ENCODE measurements at places on chromosomes 6 and 20. TPM values are rescaled to one million over a fixed set of nuclear protein-coding genes. Genes with fewer than 3 reads are reported as not detected.
A peak's percentile ranks its signal among the peaks of the same experiment; 100 is the strongest.

DNA sequence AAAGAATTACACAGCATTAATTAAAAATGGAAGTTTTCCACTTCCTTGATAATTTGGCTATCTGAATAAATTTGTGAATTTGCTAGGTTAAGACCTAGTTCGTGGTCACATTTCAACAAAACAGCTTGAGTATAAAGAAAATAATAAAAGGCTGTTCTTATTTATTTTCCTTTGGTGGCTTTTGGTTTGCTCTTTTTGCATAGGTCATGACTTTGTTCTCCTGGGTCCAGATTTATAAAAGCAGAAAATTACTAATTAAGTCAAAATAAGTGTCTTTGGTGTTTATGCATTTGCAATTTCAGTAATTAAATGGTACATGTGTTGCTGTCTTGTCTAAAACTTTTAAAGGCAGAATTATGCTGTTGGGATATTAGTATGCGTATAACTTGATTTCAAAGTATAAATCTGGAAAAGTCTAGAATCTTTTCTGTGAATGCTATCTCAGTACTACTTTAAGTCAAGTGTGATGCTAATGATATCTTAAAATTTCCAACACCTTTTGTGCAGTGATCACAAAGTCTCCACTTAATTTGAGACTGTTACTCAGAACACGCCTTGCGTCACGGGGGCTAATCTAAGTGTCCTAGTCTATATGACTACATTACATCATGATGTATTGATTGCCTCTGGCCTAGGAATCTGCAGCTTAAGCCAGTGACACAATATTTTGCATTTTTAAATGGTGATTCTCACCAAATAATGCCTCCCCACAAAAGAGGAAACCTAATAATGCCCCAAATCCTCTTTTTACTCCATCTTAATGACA, 41.0 kb downstream of the GNAS start:
- no peaks in the 10 kb centered on the region for H3K27me3 ChIP-seq
- DNase-seq, result no peak
- H3K4me3 ChIP-seq, result peak overlapping the region; percentile 92
- H3K36me3 ChIP-seq, result no peaks in the 10 kb centered on the region
- peak overlapping the region; percentile 99 for H3K27ac ChIP-seq

GRCh38 chr6:156718647-156719394, 58.4 kb upstream of the ARID1B start:
- H3K4me1 ChIP-seq, result peaks cover 31% of the 10 kb centered on the region
- peak; percentile 14 for DNase-seq
- H3K4me3 ChIP-seq, result no peak overlapping the region
- H3K36me3 ChIP-seq, result no peaks in the 10 kb centered on the region
- H3K27ac ChIP-seq, result peak overlapping the region; percentile 96

DNA sequence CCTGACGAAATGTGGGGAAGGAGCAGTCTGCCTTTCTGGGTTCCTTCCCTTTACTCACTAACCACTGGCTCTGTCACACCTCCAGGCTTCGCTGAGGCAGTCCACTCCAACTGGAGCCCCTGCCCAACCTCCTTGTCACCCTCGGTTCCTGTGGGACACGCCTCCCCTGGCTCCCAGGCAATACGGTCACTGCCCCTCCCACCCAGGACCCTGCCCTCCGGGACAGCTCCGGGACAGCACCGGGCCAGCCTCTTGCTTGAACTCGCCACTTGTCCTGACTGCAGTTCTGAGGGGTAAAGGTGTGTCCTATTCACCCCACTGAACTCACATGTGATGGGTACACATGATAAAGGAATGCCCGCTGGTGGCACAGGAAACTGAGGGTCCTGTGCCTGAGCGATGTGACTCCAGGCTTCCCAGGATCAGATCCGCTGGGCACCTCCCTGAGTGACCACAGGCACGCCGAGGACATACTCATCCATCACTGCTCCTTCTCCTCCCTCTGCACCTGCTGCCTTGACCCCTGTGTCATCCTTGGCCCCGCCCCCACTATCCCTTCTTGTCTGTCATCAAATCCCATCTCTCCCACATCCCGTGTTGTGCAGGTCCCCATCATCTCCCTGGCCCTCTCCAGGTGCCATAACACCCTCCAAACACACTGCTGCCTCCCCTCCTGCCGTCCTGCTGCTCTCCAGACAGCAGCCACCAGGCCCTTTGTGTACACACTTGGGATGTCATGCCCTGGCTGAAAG, 7.9 kb downstream of the SDCBP2 start:
- peaks cover 4% of the 10 kb centered on the region for H3K4me1 ChIP-seq
- no peak overlapping the region for H3K4me3 ChIP-seq
- no peak overlapping the region for H3K27ac ChIP-seq
- no peaks in the 10 kb centered on the region for H3K36me3 ChIP-seq
- H3K27me3 ChIP-seq, result no peaks in the 10 kb centered on the region
- DNase-seq, result no peak

DNA sequence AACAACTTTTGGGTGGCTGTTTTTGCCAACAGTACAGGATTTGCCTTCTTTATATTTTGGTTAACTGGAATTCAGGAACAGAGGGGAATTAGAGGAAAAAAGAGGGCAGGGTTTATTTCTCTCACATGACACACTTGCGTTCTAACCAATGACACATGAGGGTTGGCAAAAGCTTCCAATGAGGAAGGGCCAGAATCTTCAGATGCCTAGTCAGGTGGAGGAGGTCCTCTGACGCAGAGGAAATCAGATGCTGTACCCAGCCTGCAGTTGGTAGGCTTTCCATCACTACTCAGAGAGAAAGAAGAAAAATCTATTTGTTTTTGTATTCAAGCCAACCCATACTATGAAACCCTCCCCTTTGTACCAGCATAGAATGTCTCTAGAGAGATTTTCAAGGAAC, 20.8 kb downstream of the TM9SF4 start:
- H3K4me1 ChIP-seq, result no peaks in the 10 kb centered on the region
- no peaks in the 10 kb centered on the region for H3K36me3 ChIP-seq
- no peak overlapping the region for H3K27ac ChIP-seq
- no peak for DNase-seq

DNA sequence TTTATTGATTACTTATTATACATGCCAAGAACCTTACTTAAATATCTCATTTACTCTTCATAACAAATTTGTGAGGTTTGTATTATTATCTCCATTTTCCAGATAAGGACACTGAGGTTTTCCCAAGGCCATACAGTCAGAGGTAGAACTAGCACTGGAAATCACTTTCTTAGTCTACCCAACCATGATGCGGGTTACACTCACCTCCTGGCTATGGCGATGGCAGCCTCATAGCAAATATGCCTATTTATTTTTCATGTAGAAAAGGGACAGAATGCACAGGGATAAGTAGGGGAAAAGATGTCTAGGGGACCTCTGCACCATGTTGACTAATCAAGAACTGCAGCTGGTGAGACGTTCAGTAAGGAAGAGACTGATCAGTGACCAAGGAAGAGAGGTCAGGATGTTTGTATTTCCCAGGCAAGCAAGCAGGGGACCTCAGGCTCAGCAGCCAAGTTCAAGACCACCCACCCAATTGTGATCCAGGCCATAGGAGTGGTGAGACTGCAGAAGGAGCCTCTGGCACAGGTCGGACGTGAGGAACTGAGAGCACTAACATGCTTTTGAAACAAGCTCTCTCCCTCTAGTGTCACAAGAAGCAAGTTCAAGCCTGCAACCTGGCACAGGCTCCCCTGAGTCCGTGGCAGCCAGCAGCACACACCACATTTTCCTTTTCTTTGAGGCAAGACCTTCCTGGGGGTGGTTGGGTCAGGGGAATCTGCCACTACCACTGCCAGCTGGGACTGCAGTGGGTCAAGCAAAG, 97.8 kb downstream of the GMPR start:
- H3K27me3 ChIP-seq, result no peaks in the 10 kb centered on the region
- H3K4me3 ChIP-seq, result no peak overlapping the region
- H3K4me1 ChIP-seq, result peaks cover 23% of the 10 kb centered on the region
- DNase-seq, result no peak
- H3K36me3 ChIP-seq, result no peaks in the 10 kb centered on the region

The LTA gene
- total RNA-seq, result not detected

The KCNK16 gene
- not detected for total RNA-seq

GRCh38 chr6:42281570-42281969, 63.9 kb upstream of the MRPS10 start:
- peak; percentile 21 for DNase-seq
- peaks cover 17% of the 10 kb centered on the region for H3K4me1 ChIP-seq
- no peaks in the 10 kb centered on the region for H3K36me3 ChIP-seq
- no peak overlapping the region for H3K4me3 ChIP-seq
- no peak overlapping the region for H3K27ac ChIP-seq

DNA sequence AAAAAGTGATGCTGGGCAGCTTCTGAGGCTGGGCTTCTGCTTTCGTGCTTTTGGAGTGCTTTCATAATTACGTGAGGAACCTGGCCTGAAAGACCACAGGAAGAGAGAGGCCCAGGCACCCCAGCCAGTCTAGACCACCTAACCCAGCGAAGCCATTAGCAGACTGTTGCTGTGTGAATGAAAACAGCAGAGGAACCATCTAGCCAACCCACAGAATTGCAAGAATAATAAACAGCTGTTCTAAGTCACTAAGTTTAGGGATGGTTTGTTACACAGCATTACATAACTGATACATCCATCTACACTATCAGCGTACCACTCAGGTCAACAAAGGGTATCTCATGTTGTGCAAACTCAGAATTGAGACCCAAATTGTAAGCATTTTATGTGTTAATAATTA, 34.5 kb downstream of the FGD2 start:
- H3K36me3 ChIP-seq, result no peaks in the 10 kb centered on the region
- H3K27ac ChIP-seq, result no peak overlapping the region
- no peak for DNase-seq
- H3K4me1 ChIP-seq, result no peaks in the 10 kb centered on the region

The DNMT3B gene
- 6.8 TPM for total RNA-seq

DNA sequence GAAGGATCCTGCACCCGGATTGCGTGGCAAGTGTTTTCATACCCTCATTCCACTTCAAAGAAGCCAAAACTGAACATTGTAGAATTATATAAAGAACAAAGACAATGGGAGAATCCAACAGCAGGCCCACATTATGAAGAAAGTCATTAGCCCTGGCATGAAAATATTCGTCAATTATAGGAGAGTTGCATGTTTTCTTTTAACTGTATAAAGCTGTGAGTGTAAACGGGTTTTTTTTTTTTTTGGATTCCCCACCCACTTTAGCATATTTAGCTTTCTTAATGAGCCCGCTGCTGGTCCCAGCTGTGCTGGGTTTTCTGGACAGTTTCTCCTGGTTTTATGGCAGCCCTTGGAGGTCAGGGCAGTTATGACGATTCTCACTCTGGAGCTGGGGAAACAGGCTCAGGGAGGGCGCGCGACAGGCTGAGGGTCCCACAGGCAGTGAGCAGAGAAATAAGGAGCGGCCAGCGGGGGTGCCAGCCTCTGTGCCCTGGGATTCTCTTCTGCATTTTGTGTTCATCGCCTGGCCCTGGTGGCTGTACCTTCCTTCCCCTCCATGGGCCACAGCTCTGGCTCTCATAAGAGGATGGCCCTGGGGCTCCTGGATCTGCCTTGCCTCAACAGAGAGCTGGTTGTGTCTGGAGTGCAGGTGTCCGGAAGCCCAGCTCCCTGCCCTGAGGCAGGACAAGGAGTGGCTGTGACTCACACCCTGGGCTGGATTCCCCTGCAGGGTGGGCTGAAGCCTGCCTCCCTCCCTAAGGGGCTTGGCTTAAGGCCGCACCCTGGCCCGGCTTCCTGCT, 24.1 kb upstream of the SULF2 start:
- H3K36me3 ChIP-seq, result no peaks in the 10 kb centered on the region
- H3K27ac ChIP-seq, result no peak overlapping the region
- H3K27me3 ChIP-seq, result peaks cover 42% of the 10 kb centered on the region

The IFT52 gene
- 21.0 TPM for total RNA-seq

GRCh38 chr20:21808863-21809664, 103.6 kb downstream of the PAX1 start:
- no peak overlapping the region for H3K27ac ChIP-seq
- H3K4me3 ChIP-seq, result no peak overlapping the region
- H3K36me3 ChIP-seq, result no peaks in the 10 kb centered on the region
- DNase-seq, result peak; percentile 36
- H3K4me1 ChIP-seq, result no peaks in the 10 kb centered on the region
- H3K27me3 ChIP-seq, result no peaks in the 10 kb centered on the region

The LGSN gene
- total RNA-seq, result not detected

The SLC23A2 gene
- 5.0 TPM for total RNA-seq

The METTL24 gene
- 1.4 TPM for total RNA-seq

DNA sequence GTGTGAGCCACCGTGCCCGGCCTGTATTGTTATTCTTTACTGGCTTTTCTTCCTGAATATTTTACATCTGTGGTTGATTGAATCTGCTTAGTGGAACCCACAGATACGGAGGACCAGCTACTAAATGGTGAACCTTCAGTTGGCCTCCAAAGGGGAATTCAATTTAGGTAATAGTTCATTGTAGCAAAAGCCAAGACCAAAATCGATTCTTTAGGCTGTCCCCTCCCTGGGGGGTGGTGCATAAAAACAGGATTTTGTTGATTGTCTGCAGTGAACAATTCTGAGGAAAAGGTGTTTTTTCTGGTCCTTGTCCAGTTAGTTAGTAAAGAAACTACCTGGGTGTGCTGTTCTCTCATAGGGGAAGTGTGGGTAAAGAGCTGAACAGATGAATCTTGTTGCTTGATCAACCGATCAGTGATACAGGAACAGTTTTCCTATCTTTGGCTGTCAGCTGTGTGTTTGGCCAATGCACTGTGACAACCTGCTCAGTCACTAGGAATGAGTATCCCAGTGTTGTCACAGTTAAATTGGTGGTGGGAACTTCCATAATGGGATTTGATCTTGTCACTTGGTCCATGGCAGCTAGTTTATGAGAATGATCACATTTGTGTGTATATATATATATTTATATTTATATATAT, 19.5 kb downstream of the LHFPL5 start:
- no peak overlapping the region for H3K4me3 ChIP-seq
- H3K27me3 ChIP-seq, result no peaks in the 10 kb centered on the region
- no peaks in the 10 kb centered on the region for H3K36me3 ChIP-seq
- no peaks in the 10 kb centered on the region for H3K4me1 ChIP-seq
- H3K27ac ChIP-seq, result no peak overlapping the region

DNA sequence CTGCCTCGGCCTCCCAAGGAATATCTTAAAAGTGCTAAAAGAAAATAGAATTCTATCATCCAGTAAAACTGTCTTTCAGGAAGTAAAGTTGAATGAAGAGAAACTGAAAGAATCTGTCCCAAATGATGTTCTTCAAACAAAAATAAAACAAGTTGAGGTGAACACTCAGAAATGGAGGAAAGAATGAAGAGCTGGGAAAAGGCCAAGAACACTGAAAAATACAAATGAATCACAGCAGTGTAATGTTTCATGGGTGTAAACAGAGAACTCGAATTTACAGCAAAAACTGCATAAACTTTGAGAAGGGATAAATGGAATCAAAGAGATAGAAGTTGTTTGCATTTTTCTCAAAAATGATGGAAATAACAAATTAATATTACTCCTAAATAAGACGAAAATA, 317.3 kb downstream of the TAF4 start:
- H3K27ac ChIP-seq, result no peak overlapping the region
- H3K36me3 ChIP-seq, result no peaks in the 10 kb centered on the region
- H3K4me1 ChIP-seq, result no peaks in the 10 kb centered on the region
- no peak for DNase-seq
- H3K4me3 ChIP-seq, result no peak overlapping the region
- H3K27me3 ChIP-seq, result no peaks in the 10 kb centered on the region

The CHRNA4 gene
- not detected for total RNA-seq

DNA sequence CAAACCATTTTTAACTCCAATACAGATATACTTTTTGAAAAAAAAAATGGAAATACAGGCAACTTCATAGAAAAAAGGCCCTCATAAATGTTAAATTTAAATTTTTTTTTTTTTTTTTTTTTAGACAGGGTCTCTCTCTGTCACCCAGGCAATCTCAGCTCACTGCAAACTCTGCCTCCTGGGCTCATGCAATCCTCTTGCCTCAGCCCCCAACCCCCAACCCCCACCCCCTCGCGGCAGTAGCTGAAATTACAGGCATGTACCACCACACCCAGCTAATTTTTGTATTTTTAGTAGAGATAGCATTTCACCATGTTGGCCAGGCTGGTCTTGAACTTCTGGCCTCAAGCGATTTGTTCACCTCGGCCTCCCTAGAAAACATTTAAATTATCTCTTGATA, 12.8 kb upstream of the ULBP3 start:
- no peak overlapping the region for H3K4me3 ChIP-seq
- no peaks in the 10 kb centered on the region for H3K36me3 ChIP-seq
- no peak for DNase-seq

Measured in transverse colon (tissue), 4 donors.